ENCODE measurements at places on chromosomes 12 and 14.

- DNase-seq = no peak
These were observed 74.1 kb downstream of the PITPNM2 start for GRCh38 chr12:123076604-123077297.

- DNase-seq = peak; percentile 27
These were observed 256.8 kb upstream of the DDHD1 start for GRCh38 chr14:53409969-53410368.

GRCh38 chr14:69629225-69630127 lies 18.1 kb downstream of the SUSD6 start:
- DNase-seq = no peak

- DNase-seq = no peak
These were observed 31.3 kb downstream of the BMP4 start for GRCh38 chr14:53925201-53925766.

DNA sequence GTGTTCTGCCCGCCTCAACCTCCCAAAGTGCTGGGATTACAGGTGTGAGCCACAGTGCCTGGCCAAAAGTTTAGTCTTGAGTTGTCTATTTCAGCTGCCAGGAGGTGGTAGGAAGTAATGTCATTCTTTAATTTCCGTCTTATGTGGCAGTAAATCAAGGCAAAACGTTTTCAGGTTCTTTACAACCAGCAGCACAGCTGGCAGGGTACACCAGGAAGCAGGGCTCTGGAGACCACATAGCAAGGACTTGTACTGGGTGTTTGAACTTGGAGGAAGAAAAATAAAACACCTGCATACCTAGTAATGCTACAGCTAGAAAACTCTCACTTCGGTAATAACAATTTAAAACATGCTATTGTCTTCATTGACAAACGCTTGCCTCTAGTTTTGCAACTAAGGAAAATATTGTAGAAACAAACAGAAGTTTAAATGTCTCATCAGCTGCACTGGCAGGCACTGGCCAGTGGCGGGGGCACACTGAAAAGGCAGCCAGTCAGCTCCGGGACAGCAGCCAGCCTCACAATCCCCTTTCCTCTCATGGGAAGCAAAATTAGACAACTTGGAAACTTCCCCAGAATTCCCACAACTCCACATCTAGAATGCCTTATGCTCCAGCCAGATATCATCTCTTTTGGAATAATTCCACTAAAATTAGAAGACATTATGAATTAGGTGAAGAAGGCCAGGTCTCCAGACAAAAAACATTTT lies 72.2 kb downstream of the CLIP1 start:
- no peak for DNase-seq

All from kidney capillary endothelial cell (primary cell).